Hematopoietic multipotent progenitor cell treated with erythropoietin and hydrocortisone succinate and interleukin-3 and kit ligand, for 15 days (in vitro differentiated cells): ENCODE measurements at places on chromosomes 7 and 10.

DNA sequence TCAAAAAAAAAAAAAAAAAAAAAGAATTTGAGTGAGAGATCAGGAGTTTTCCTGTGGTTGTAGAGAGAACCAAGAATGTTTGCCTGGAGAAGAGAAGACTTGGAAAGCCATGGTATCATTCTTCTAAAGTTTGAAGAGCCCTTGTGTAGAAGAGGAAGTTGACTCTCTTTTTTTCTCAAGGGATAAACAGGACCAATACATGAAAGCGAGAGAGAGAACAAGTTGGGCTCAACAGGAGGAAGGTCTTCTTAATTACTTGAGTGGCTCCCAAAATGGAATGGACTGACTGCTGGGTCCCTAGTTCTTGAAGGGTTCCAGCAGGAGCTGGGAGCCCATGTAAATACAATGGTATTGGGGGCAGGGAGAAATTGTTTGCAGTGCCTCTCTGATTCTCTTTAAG is 173.3 kb upstream of the ADO start:
- DNase-seq, result no peak

- no peak for DNase-seq
These were observed 58.2 kb upstream of the SLC25A13 start for GRCh38 chr7:96380111-96380512.

- DNase-seq, result no peak
These were observed 114.0 kb downstream of the TCF7L2 start for GRCh38 chr10:113064039-113064438.

DNA sequence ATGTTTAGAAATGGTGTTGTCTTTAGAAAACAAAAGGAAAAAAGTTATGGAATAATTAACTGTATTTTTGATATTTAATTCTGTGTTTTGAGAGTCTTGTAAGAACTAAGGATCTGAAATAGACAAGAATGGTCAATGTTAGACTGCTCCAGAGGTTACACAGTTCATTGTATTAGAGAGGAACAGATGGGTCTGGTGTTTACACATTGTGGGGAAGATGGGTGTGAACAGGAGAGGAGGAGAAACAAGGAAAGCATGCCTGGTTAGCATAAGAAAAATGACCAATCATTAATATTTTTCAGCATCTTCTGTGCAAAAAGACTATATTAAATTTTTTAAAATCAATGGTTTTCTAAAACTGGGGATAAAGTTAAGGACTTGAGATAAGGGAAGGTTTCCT is 11.9 kb downstream of the MEOX2 start:
- no peak for DNase-seq

- no peak for DNase-seq
These were observed 432.2 kb upstream of the KLF6 start for GRCh38 chr10:4217187-4217586.

GRCh38 chr7:4712281-4713182 is 30.4 kb downstream of the FOXK1 start:
- no peak for DNase-seq

DNA sequence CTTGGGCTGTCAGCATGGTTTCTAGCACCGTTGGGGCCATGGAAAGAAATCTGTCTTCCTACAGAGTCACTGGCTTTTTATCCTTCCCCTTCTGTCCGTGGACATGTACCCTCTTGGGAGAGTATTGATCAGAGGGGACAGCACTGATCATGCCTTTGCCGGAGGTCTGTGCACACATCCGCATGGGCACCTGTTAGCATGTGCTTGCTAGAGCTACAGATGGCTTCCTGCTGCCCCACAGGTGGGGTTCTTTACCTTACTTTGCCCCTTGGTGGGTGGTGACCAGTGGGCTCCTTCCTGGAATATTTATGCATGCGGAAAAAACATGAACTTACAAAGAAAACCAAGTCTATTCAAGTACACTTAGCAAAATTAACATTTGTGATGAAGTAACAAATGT is 24.9 kb downstream of the RPS24 start:
- DNase-seq, result no peak

- no peak for DNase-seq
These were observed 227.8 kb downstream of the CELF2 start for GRCh38 chr10:11245510-11245909.

GRCh38 chr10:104641187-104641936 is at the start of gene SORCS3:
TSS of gene SORCS3 (plus strand) at chr10:104641290.
- DNase-seq, result no peak

GRCh38 chr10:124627866-124628675 is 116.1 kb downstream of the FAM53B start:
- DNase-seq, result no peak

- DNase-seq, result no peak
These were observed 818.6 kb downstream of the TNS3 start for GRCh38 chr7:46763344-46763743.

- DNase-seq, result no peak
These were observed 84.0 kb upstream of the ODAD2 start for GRCh38 chr10:28082885-28083284.

GRCh38 chr7:44386139-44386913 is 60.9 kb upstream of the CAMK2B start:
- no peak for DNase-seq

GRCh38 chr7:34275624-34276023 is 370.3 kb downstream of the BMPER start:
- no peak for DNase-seq
